ENCODE measurements at places on chromosomes 1 and 21.

GRCh38 chr1:214106375-214106774 is 118.6 kb downstream of the PROX1 start:
- DNase-seq, result no peak

GRCh38 chr1:153364766-153365666 is 7.4 kb downstream of the S100A9 start:
- DNase-seq, result no peak

DNA sequence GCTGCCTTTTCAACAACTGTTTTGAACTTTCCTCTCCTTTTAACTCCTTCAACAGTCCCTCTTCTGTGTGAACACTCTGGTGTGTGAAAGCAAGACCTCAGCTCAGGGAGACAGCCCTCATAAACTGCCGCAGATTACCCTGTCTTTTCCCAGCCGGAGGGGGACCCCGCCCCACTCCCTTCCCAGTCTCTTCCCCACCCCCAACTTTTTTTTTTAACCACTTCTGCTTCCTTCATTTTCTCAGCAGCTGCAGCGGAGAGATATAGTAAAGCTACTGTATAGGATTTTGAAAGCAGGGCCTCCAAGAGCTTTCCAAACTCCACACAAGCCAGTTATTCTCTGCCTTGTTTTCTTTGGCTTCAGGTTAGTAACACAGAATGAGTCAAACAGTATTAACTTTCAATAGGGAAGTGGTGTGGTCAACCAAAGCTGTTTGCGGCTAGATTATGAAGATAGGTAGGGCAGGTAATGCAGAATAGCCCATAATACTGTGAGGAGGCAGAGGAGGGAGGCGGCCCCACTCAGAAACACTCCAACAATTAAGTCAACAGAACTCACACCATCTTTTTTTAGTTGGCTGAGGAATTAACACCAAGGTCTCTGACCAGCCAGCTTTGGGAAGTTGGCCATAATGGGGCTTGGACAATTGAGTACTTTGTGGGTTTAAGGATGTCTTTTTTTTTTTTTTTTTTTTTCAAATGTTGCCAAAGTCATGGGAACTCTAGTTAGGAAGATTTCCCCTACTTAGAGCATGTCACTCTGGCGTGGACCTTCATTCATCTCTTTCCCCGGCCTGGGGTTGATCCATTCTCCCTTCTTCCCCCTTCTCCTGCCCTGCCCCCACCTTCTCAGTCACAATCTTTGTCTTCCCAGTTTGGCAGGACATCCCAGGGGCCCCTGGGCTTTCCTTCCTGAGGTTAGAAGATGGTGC is 177.0 kb downstream of the CLIC6 start:
- peak; percentile 88 for DNase-seq

GRCh38 chr1:5727191-5727590 is 265.0 kb downstream of the NPHP4 start:
- no peak for DNase-seq

DNA sequence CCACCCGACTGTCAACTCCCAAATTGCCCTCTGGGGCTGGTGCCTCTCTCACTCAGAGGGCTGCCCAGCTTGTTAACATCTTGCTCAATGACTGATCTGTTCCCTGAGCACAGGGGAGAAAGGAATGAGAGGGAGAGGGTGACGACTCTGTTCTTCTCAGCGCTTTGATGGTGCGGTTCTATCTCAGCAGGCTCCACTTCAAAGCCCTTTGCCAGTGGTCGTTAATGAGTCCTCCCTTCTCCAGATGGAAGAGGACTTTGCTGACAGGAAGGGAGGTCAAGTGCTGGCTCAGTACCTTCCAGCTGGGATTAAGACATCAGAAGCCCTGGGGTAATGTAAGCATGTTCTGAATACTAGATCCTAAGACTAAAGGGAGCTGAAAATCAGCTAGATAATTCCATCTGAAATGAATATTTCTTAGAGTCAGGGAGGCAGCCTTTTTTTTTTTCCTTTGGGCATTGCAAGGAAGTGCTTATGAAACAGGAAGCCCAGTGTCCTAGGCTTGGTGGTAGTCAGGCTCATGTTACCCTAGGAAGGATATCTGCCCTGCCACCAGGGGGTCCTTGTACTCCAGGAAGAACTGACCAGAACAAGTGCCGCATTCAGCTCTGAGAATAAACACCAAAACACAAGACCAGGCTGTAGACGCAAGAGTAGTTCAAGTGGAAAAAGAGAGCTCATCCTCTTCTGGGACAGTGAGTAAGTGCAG is 4.7 kb downstream of the FMOD start:
- no peak for DNase-seq

- no peak for DNase-seq
Measured at GRCh38 chr1:58244872-58245271, 301.7 kb downstream of the OMA1 start.

- peak; percentile 86 for DNase-seq
Measured at GRCh38 chr1:153774780-153775457, at the start of gene SLC27A3. Gene SLC27A3 (plus strand): TSS chr1:153775407. CDS start chr1:153775498, 91 bp downstream.
